ENCODE measurements at places on chromosomes 11 and 22.
A peak's percentile ranks its signal among the peaks of the same experiment; 100 is the strongest.

GRCh38 chr22:42990131-42990838 lies 24.7 kb downstream of the PACSIN2 start:
- peak; percentile 80 for DNase-seq

DNA sequence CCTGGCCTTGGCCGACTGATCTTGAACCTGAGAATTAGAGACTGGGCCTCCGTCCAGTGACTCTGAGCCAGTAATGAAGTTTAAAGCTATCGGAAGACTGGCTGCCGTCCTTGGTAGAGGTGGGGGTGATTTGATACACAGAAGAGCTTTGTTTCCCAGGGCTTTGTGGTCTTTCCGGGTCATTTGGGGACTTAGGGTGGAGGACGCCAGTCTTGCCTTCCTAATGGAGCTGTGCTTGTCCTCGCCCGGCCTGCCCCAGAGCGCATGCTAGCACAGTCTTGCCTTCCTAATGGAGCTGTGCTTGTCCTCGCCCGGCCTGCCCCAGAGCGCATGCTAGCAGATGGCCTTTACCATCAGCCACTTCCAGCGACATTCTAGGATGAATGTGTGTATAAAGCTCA lies 65.8 kb downstream of the ST3GAL4 start:
- no peak for DNase-seq

DNA sequence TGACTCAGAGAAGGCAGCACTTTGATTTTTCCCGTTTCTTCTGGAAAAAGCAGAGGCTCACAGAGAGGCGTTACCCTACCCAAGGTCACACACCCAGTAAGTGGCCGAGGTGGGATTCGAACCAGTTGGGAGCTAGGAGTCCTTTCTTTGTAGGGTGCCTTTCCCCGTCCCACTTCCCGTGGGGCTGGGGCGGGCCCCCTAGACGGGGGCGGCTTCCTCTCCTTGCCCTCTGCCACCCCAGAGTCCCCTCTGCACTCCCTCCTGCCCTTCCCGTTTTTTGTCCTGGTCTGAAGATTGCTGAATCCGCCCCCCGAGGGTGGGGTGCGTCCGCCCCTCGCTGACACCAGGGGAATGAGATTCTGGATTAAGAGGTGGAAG lies 747 bp downstream of the TPCN2 start:
- no peak for DNase-seq

DNA sequence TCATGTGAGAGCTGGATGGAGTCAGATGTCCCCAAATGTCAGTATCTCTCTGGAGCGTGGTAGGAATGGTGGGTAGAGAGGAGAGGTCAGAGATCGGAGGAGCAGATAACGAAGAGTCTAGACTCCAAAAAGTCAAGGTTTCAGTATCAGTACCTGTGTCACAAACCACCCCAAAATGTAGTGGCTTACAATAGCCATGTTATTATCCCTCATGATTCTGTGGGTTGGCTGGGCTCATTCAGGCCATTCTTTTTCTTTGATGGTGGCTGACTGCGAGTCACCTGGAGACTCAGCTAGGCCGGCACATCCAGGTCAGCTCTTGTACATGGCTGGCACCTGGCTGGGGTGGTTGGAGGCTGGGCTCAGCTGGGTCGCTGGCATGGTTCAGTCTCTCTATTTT lies 7.3 kb upstream of the SSTR3 start:
- no peak for DNase-seq

DNA sequence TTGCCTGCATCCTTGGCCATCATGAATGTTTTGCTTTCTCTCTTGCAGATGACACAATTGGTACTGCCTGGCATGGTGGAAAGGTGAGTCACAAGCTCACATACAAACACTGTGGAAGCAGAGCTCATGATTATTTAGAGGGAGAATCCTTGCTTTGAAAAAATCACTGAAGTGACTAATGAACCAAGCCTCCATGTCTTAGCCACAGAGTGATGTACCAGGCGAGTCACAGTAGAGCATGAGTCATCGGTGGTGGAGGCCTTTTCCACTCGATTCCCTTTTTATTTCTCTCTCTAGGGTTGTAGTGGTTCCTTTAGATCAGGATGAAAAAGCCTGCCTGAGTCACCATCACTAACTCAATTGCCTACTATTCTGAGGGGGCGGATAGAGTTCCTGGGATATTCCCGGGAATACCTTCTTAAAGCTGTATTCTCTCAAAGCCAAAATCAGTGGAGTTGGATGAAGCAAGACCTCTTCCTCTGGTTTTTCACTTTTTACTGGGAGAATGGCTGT lies 49.6 kb upstream of the ALKBH3 start:
- peak; percentile 99 for DNase-seq

DNA sequence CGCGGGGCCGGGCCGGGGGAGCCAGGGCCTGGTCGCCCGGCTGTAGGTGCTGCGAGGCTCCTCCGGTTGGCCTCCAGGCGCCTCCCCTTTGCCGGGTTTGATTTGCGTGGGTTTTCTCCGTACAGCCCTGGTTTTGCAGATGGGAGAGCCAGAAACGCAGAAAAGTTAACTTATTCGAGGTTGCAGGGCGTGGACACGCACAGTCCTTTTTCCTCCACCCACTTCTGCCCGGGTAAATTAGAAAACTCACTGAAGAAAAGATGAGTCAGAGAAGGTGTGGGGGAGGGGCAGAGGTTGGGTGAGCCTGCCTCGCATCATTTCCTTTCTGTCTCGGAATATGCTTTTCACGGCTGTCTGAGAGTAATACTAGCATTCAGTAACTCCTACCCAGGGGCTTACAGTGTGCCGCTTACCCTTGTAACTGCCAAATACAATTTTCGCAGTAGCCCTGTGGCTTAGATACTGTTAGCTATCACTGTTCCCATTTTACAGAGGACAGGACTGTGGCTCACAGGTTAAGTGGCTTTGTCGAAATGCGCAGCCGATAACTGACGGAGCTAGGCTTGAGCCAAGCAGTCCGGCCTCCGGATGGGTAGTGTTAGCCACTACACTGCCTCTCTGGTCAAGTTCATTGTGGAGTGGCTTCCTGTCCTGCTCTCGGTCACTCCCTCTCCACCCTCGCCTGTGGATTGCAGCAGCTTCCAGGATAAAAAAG lies 812 bp downstream of the FADD start:
- DNase-seq: peak; percentile 50

GRCh38 chr11:133053124-133053776 lies 479.1 kb downstream of the OPCML start:
- no peak for DNase-seq

DNA sequence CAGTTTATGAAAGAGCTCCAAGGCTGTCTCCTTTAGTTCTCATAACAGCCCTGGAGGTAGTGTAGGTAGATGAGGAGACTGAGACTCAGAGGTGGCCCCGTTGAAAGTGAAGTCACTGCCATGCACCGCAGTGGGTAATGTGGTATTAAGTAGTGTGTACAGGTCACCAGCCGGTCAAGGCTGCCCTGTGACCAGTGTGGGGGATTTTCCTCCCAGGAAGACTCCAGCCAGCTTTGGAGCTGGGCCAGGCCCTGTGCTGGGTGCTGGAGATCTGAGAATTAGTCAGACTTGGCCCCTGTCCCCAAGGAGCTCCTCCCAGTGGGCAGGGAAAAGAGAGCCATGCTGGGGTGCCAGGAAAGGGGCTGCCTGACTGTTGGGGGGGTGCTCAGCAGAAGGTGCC lies 5.3 kb downstream of the OMP start:
- peak; percentile 62 for DNase-seq

- DNase-seq: no peak
Measured at GRCh38 chr11:74471668-74472429, 4.5 kb upstream of the KCNE3 start.

DNA sequence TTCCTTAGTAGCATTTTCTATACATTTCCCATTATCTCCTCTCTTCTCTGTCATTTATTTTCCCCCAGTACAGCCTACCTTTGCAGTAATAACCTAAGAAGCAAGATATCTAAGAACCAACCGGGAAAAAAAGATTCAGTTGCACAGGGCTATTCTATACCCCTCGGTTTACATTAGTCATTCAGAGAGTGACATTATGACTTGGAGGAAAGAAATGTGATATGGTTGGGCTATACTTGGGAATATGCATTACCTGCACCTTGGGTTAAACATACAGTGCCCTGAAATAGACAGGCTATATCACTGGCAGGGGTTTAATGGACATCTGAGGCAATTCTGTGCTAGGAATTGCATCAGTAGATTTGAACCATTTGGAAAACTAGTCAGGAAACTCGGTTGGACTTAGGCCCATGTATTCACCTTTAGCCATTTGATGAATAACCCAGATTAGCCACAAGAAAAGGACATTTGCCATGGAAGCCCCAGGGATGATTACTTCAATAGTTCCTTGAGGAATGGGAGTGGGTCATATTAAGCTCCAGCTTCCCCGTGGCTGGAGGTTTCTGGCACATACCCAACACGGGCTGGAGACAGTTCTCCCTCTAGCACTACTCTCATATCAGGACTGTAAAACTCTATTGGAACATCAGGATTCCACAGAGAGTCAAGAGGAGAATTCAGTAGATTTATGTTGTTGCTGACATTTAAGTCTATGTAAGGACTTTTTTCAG lies 973.2 kb downstream of the NTM start:
- DNase-seq: no peak

DNA sequence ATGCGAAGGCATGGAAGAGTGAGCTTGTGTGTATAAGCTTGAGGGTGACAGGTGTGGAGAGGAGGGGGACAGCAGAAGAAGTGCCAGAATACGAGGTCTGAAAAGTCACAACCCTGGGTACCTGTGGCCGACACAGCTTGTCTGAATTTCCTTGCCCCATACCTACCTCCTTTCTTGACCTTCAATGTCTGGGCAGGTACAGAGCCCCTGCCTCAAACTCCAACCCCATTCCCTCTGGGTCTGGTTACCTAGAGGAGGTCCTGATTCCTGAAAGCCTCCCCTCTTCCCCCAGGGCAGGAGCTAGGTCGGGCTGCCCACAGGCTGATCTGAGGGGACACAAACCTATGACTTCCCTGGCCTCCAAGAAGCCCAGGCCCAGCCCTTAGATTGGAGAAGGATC lies 36.6 kb upstream of the FCHSD2 start:
- DNase-seq: no peak

DNA sequence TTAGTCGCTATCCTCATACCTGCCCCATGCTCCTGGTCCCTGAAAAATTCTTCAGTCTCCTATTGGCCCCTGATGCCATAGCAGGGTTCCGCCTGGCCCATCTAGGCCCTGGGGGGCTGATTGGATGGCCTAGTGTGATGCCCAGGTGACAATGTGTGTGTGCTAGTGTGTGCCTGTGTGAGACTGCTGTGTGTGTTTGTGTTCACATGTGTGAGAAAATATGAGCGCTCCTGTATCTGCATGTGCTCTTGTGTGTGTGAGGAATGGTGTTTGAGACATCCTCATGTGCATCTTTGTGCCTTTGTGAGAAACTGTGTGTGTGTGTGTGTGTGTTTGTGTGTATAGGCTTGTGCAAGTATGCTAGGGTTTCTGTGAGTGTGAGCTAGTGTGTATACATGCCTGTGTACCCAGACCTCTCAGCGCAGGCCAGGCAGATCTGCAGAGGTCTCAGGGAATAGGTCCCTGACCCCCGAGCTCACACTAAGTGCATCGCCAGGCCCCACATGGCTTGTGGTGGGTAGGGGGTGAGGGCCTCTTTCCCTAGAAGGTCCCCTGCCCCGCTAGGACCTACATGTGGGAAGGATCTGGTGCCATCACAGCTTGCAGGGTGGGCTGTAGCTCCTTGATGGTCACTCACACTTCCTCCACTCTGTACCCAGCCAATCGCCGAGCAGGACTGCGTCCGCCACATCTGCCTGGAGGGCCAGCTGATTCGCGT lies 64.6 kb downstream of the OTOG start:
- DNase-seq: no peak

DNA sequence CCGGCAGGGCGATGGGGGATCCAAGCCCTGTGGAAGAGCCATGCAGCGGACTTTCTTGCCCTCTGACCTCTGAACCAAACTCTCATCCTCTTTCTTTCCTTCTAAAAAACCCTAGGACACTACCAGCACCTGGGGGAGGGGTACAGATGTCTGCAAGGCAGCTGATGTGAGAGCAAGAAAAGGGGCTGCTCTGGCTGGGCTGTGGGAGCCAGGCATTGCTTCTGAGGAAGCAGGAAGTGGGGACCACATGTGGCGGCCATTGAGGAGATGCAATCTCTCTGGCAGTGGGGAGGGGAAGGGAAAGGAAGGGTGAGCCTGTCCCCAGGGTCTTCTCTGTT lies 36.0 kb downstream of the FAM83F start:
- DNase-seq: no peak

DNA sequence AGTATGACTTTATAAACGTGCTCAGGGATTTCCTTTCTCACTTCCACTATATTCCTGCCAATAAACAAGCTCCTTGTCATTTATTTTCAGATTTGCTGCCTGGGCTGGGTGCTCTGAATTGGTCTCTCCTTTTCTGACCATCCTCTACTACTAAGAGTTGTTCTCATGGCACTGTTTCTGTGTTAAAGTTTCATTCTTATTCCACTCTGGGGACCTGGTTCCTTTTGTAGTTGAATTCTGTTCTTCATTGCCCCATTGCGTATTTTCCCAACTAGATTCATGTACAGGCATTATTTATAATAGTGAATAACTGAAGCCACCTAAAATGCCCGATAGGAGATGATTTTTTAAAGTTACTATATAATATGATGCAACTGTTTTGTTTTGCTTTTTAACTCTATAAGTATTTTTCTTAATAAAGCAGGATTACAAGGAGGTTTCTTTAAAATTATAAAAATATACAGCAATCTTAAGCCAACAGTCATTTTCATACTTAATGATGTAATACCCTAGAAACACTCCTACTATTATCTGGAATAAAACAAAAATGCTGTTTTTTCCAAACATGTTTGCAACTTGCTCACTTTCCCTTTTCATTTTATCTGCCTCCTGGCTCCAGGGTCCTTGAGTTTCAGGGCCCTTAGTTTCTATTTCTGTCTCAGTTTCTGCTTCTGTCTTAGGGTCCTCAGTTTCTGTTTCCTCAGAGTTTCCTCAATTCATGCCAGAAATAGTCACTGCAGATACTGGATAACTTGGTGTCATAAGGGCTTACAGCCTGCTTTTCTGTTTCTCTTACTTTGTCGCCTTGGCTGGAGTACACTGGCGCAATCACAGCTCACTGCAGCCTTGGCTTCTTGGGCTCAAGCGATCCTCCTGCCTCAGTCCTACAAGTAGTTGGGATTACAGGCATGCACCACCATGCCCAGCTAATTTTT lies 9.8 kb upstream of the FUT4 start:
- DNase-seq: no peak

GRCh38 chr11:57775491-57775890 lies 13.9 kb downstream of the CTNND1 start:
- no peak for DNase-seq

GRCh38 chr11:123392844-123393243 lies 37.2 kb upstream of the GRAMD1B start:
- DNase-seq: no peak

DNA sequence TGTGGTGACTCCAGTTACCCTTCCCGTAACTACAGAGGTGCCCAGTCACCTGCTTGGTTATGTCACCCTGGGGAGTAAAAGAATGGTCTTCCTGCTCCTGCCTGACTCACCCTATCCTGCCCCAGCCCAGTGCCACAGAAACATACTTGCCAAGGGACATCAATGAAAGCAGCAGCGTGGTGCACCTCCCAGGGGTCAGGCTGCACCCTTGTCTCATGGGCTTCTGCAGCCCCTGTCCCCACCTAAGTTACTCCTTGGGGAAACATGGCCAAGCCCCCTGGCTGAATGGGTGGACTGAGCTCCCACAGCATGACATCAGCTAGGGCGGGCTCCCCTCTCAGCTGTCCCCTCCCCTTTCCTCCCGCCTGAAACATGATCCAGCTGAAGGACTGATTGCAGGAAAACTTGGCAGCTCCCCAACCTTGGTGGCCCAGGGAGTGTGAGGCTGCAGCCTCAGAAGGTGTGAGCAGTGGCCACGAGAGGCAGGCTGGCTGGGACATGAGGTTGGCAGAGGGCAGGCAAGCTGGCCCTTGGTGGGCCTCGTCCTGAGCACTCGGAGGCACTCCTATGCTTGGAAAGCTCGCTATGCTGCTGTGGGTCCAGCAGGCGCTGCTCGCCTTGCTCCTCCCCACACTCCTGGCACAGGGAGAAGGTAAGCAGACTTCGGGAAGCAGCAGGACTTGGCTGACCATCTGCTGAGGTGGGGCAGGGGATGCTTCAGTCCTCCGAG lies at the start of gene HTR3A:
Gene HTR3A, plus strand, starts transcription at position 368 of the 730 bp plus-strand sequence. Its CDS starts 218 bp downstream, at position 586.
- no peak for DNase-seq

All from AG09309 (cell line).